ENCODE measurements at places on chromosomes 16 and 17.

- DNase-seq, result peak; percentile 93
Observed at GRCh38 chr17:40111221-40112128, 10.3 kb upstream of the MSL1 start.

GRCh38 chr17:74393346-74393942 lies 26.1 kb downstream of the GPR142 start:
- DNase-seq, result no peak

DNA sequence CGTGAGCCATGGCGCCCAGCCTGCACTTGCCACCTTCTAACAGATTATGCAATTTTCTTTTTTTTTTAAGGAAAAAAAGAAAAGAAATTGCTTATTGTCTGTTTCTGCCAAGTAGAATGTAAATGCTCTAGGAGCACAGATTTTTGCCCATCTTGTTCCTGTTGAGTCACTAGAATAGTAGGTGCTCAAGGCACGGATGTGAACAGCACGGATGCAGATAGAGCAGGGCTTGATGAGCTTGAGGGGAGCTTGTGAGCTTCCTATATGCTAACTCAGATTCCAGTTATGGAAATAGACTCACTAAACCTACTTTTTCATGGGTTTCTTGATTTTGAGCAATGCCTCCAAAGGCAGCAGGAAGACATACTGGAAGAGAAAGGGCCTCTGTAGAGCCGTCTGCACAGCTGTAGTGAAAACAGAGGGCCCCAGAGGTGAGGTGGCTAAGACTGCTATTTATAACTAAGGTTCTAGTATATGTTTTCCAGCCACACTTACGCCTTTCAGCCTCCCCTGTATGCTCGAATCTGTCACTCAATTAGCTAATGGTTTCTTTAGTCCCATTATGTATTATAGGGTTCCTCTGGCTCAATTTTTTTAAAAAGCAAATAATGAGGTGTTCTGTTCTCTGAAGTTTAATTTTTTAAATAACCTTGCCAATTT lies 72.8 kb downstream of the WWP2 start:
- no peak for DNase-seq

DNA sequence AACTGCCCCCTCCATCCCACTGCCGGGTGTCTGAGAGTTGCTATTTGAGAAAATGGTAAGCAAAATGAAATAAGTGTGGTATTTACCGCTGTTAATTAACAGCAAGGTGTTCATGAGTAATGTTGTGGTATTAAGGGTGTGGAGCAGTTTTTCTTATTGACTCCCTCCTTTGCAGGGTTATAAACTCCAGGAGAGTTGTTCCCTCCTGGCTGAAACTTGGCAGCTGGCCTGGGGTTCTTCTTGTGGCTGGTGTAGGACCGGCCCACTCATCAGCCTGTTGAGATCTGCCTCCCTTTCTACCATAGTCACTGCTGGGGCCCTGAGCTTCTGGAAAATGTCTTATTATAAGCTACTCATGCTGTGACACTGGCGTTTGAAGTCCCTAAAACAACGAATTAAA lies 128.6 kb downstream of the SOX9 start:
- DNase-seq, result no peak

GRCh38 chr17:63735691-63736090 lies 5.9 kb downstream of the STRADA start:
- no peak for DNase-seq

DNA sequence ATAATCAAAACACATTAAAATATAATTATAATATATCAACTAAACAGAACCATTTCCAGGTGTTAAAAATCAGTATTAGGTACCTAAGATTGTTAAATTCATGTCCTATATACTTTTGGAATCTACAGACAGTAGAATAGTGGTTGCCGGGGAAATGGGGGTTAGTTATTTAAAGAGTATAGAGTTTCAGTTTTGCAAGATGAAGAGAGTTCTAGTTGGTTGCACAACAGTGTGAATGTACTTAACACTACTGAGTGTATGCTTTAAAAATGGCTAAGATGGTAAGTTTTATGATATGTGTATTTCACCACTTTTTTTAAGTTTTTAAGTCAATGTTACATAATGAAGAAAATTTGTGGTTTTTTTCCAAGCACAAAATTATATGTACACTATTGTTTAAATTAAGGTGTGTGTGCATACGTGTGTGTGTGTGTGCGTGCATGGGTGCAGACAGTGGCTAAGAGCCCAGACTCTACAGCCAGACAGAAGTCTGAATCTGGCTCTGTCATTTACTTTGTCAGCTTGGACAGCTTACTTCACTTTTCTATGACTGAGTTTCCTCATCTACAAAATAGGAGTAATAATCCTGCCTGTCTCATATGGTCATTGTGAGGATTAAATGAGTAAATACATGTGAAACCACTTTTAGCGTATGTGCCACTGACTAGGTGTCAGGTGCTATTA lies 25.3 kb upstream of the PHAF1 start:
- no peak for DNase-seq

DNA sequence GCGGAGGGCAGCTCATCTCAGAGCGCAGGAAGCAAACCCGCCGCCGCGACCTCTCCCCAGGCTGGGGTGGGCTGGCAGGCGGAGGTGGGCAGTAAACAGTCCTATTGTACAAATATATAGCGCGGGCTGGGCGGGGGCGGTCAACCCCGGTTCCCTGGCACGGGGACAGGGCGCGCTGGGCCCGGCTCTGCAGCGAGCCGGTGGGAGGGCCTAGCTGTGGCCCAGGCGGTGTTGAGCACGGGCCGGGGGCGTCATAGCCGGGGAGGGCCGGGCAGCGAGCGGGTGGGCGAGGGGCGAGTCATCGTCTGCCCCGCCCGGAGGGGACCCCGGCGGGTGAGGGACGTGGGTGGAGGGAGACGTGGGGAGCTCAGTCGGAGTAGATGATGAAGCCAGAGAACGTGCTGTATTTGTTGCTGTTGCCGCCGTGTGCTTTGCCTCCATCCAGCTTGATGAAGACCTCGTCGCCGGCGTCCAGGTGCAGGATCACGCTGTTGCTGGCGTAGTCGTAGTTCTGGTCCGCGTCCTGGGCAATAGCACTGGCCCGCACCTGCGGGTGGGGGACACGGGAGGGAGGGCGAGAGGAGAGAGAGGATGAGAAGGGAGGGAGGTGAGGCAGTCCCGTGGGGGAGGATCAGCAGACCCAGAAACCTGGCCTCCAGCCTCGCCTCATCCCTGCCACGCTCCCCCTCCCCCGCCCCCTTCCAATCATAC lies 8.1 kb downstream of the C1QL1 start:
- DNase-seq, result no peak

- DNase-seq, result no peak
Observed at GRCh38 chr16:11319529-11320146, 25.6 kb upstream of the RMI2 start.

DNA sequence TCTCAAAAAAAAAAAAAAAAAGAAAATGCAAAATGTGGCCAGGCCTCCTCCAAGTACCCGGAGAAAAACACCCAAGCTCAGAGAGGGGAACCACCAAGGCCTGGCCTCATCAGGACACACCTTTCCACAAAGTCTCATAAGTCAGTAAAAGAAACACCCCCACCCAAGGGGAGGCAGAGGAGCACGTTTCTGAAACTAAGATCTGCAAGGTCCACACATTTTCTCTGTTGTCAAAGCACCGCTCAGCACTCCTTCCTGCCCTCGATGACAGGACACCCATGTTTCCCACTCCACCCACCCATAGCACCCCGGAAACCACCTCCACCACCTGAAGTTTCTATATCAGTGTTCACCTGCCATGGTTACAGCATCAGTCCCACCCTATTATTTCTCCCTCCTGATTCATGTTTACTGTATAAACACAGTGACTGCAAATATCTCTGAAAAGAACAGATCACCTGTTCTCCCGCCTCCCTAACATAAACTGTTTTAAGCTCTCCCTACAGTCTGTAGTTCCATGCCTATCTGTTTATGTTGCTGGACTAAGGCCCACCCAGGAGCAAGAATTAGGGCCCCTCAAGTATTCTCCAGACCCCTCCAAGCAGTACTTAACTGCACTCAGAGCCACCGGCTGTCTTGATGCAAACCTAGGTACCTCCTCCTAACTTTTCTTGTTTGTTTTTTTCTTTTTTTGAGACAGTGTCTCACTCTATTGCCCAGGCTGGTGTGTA lies 2.0 kb downstream of the CORO7 start:
- DNase-seq, result no peak

- no peak for DNase-seq
Observed at GRCh38 chr16:52346709-52347108, 200.2 kb downstream of the TOX3 start.

DNA sequence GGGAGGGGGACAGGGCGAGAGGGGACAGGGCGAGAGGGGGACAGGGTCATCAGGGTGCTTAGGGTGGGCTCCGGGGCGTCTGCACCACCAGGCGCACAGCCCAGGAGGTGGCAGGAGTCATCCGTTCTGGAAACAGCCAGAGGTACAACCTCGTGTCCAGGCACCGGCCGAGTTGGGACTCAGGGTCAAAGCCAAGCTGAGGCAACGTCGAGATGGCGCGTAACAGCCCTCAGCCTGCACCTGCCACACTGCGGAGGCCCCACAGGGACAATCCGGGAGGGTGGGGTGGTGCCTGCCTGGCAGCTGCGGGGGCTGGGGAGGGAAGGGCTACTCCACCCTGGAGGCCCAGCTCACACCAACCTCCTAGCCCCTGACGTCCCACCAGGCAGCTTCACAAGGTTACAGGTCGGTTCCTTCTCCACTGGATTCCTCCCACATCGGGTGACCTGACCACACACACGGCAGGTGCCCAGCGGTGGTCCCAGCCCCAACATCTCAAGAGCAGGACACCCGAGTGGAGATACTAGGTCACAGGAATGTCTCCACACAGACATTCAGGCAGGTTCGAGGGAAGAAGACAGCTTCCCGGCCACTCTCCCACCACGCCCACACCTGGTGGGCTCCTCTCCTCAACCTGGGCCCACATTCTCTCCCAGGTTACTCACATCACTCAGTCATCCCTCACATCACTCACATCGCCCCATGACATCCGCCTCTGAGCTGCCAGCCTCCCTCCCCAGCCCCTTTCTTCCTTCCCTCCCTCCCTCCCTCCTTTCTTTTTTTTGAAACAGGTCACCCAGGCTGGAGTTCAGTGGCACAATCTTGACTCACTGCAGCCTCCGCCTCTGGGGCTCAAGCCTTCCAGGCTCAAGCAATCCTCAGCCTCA lies 47.3 kb downstream of the RPH3AL start:
- no peak for DNase-seq

Data from NCI-H1694 treated with DMSO at 0.1 percent for 48 hours (cell line).